ENCODE measurements at places on chromosomes 1 and 21.

DNA sequence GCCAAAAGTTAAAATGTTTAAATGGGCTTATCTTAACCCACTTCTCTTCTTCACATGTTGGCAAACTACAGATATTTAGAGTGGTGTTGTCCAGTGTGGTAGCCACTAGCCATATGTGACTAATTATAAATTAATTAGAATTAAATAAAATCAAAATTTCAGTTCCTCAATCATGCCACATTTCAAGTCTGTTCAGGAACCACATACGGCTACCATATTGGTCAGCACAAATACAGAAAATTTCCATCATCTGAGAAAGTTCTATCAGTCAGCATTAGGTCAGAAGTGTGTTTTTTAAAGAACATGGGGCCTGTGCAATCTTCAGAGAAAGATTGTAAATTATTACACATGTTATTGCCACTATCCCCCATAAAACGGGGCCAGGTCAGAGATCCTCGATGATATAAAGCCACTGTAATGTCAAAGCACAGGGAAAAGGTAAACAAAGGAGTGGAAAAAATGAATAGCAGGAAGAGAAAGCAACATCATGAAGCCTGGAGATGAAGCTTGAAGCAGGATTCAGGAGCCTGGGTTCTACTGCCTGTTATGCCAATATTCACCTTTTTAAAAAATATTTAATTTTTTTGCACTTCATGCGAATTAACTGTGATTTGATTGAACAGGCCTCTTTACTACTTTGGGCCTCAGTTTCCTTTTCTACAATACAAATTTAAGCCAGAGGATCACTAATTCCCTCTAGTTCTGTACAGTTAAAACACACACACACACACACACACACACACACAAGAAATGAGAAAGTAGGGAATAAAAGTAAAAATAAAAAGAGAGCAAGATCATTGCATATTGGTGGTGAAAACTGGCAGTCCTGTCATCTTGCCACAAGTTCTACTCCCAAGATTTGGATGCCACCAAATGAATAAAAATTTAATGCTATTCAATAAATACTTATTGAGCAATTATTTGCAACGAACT, 2.3 kb downstream of the RSBN1 start:
- DNase-seq = no peak

DNA sequence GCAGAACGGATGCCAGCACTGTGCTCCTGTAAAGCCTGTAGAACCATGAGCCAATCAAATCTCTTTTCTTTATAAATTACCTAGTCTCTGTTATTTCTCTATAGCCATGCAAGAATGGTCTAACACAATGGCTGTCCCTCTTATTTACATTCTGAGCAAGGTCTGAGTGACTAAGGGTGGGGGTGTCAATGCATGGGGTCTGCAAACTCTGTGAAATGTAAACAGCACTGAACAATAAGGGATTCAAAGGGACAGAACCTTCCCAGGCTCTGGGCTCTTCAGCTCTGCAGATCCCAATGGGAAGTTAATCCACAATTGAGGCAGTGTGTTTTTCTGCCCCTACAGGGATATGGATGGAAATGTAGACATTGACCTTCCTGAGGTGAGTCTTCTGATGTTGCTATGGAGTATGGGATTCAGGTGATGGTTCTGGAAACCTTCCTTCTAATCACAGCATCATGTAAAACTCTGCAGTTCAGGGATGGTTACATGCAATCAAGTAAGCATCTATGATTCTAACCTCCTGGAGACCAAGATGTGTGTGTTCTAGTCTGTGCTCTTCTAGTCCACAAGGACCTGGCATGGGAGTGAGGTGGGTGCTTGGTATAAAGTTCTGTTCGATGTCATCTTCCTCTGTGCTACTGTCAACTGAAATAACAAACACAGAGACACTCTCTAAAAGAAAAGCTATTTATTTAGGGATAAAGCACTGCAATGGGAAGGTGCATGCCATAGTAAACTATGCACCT, 38.6 kb downstream of the CAPN9 start:
- DNase-seq = no peak

GRCh38 chr1:159781992-159782391, 1.2 kb downstream of the DUSP23 start:
- DNase-seq = no peak

DNA sequence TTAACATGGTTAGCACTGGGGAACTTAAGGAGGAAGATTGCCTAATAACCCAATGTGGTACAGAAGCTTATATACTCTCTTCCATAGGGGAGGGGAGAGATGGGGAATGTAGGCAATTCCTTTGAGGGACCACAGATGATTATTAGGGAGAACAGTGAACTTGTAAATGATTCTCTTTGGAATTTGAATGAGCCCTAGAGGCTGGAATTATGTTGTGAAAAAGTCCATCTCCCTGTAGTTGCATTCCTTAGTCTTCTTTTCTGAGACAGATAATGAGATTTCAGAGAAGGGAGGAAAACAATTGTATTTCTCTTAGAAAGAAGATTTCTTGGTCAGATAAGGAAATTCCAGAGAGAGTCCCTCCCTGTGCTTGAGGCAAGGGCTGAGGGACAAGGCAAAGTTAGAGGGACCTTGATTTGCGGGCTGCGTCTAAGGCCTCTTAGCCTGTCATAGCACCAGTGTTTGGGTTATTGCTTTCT, 89.0 kb upstream of the HMCN1 start:
- DNase-seq = no peak

- no peak for DNase-seq
These were observed 17.1 kb downstream of the UTP25 start for GRCh38 chr1:209844695-209845407.

- no peak for DNase-seq
These were observed 76.4 kb downstream of the SNRPE start for GRCh38 chr1:203937678-203938330.

GRCh38 chr1:203477748-203478147, 2.1 kb downstream of the PRELP start:
- no peak for DNase-seq

DNA sequence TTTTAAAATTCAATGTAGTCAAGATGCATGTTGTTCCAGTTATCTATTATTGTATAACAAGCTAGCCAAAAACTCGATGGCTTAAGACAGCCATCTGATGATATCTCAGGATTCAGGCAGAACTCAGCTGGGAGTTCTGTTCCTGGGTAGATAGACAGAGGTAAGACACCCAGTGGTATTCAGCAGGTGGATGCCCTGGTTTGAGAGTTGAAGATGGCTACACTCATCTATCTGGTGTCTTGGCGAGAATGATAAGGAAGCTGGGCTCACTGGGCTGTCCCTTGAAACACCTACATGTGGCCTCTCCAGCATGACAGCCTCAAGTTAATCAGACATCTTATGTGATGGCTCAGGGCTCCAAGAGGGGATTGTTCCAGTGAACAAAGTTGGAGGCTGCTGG, 3.3 kb upstream of the KCNK1 start:
- DNase-seq = no peak

- no peak for DNase-seq
These were observed 437.7 kb downstream of the GPATCH2 start for GRCh38 chr1:217193151-217193550.

- no peak for DNase-seq
These were observed 398.7 kb downstream of the PLPP3 start for GRCh38 chr1:56180520-56181190.

- no peak for DNase-seq
These were observed 56.6 kb upstream of the C1orf21 start for GRCh38 chr1:184329962-184330868.

DNA sequence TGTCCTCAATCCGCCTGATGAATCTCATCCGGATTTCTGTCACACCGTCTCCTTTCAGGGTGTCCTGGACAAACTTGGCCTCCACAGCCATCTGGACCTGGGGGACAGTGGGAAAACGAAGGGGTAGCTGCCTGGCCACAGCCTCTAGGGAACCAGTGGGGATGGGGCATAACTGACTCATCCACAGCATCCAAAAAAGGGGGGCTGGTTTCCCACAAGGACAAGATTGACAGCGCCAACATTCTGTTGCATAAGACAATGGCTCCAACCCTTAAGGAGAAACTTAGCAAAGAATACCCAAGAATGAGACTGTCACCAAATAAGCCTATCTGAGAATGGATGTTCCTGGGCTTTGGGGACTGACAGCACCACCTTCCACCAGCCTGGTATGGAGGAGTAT, 12.1 kb downstream of the TRAPPC3 start:
- DNase-seq = no peak

DNA sequence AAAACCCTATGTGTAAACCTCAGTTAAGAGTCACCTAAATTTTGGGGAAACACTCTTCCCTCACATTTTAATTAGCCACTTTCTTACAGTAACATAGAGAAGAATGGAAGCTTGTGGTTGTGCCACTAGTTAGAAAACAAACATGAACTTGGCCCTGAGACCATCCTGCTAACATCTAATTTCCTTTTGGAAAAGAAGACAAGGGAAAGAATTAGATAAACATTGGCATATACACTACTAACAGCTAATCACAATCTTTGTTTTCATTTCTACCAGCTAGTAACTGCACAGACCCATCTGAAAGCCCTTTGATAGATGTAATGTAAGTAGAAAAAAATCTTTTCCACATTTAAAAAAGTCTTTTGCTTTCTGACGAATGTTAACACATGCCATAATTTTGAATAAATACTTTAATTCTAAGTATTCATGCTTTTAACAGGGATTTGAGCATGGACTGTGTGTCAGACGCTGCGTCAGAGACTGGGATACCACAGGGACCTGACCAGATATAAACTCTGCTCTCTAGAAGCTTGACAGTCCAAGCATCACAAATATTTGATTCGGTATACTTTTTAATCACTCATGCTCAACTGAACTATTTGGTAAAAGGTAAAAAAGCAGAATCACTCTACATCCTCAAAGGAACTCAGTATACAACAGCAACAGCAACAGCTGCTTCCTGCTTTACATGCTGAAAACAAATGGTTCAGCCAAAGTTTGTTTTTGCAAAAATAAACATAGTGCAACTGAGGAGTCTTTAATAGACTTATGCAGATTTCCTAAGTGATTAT, 30.2 kb downstream of the DPH5 start:
- DNase-seq = no peak

- no peak for DNase-seq
These were observed 654.1 kb downstream of the PTPRC start for GRCh38 chr1:199292896-199293295.

DNA sequence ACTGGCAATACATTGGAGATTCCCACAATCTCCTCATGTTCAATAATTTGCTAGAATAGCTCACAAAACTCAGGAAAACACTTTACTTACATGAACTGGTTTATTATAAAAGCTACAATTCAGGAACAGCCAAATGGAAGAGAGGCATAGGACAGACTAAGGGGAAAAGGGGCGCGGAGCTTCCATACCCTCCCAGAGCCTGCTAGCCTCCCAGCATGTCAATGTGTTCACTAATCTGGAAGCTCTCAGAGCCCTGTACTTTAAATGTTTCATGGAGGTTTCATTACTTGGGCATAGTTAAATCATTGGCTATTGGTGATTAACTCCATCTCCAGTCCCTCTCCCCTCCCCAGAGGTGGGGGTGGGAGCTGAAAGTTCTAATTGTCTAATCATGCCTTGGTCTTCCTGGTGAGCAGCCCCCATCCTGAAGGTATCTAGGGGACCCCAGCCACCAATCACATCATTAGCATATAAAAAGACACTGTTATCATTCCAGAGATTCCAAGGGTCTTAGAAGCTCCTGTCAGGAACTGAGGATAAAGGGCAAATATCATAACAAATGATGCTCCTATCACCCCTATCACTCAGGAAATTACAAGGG, 10.9 kb upstream of the DMRTB1 start:
- DNase-seq = no peak

- DNase-seq = no peak
These were observed 49.5 kb downstream of the FASLG start for GRCh38 chr1:172708452-172708851.
